Calu3 (cell line): ENCODE measurements at places on chromosomes 5 and 9. TPM values are rescaled to one million over a fixed set of nuclear protein-coding genes. Genes with fewer than 3 reads are reported as not detected.

- DNase-seq, result peak; percentile 15
Observed at GRCh38 chr9:127452691-127453090, 1.4 kb downstream of the LRSAM1 start.

GRCh38 chr5:75522542-75522941, 10.9 kb downstream of the POLK start:
- DNase-seq, result no peak

GRCh38 chr5:1174122-1174936, 27.1 kb upstream of the SLC6A19 start:
- peak; percentile 87 for DNase-seq

DNA sequence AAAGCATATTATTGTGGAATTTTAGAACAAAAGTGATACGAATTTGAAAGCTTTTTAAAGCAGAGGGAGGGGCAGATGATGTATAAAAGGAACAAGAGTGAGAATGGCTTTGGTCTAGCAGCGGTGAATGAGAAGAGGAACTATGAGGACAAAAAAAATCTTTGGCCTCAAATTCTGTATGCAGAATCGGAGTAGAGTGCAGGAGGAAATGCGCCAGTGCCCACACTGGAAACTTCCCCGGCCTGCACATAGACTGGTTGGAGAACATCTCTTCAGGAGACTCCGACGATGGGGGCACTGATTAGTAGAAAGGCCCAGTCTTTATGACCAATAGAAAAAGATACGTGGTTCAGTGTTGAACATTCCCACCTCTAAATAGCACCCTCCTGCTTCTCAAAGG, 51.3 kb downstream of the SLC46A2 start:
- no peak for DNase-seq

TBC1D9B gene
- total RNA-seq, result 147 and 148 TPM in 2 replicates

GRCh38 chr9:100927763-100928162, 100.8 kb upstream of the PLPPR1 start:
- DNase-seq, result no peak

DNA sequence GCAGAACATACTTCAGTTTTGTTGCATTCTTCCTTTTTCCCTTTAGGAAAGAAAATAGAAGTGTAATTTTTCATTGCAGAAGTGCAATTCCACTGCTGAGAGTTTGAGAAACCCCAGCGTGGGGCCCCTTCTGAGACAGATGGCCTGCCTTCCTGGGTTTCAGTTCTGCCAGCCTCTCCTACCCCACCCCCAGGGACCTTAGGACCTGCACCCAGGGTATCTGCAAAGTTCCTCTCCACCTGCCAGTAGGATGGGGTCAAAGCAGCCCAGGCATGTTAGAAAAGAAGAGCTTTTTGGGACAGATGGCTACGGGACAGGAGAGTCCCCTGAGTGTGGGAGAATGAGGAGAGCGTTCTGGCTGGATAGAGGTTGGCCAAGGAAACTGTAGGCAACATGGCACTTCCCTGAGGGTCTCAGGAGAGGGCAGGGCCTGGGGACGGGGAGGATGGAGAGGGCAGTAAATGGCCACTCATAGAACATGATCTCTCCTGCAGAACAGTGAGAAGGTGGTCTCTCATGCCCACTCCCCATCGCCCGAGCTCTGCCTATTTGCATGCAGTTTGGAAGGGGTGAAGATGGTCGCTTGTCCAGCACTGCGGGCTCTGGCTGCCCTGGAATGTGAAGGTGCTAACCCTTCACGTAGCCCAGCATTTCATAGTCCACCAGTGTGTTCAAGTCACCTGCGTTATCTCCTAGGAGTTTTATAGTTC, at the start of gene TIFAB:
TIFAB (minus strand) TSS at position 31 of the 710 bp plus-strand sequence. CDS start 2,412 bp downstream, outside the sequence.
- DNase-seq, result no peak
